ENCODE measurements at places on chromosomes 3 and 15.
A peak's percentile ranks its signal among the peaks of the same experiment; 100 is the strongest.

DNA sequence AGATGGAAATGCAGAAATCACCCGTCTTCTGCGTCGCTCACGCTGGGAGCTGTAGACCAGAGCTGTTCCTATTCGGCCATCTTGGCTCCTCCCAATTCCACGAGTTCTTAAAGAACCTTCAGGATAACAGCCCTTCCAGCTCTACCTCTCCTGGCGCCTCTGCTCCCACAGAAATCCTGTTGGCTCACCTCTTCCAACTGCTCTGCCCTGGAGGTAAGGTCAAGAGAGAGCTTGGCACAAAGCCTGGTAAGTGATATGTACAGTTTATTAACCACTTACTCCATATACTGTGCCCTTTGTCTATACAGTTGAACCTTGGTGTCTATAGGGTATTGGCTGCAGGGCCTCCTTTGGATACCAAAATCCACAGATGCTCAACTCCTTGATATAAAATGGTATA, 17.8 kb upstream of the FGF12 start:
- no peak for DNase-seq

DNA sequence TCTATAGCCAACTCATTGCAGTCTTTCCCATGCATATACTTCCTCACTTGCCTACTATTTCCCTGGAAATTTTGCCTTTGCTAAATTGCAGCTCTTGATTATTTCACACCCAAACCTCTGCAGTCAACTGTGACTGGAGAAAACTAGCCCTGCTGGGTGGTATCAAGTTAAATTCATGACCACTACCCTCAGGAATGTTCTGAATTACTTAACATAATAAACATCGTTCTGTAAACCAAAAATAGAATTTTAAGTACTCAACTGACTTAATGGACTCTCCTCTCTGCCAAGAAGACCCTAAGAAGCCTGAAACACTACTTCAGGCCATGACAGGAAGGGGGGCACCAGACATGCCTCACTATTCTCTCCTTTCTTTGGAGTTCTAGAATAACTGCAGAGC, 1278.0 kb upstream of the GBE1 start:
- DNase-seq: no peak

DNA sequence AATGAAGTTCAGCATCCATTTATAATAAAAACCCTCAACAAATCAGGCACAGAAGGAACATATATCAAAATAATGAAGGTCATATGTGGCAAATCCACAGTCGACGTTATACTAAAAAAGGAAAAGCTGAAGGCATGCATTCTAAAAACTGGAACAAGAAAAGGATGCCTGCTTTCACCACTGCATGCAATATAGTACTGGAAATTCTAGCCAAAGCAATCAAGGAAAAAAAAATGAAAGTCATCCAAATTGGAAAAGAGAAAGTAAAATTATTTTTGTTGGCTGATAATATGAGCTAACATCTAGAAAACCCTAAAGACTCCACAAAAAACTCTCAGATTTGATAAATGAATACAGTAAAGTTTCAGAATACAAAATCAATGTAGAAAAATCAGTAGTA, 1123.2 kb downstream of the TBL1XR1 start:
- no peak for DNase-seq

DNA sequence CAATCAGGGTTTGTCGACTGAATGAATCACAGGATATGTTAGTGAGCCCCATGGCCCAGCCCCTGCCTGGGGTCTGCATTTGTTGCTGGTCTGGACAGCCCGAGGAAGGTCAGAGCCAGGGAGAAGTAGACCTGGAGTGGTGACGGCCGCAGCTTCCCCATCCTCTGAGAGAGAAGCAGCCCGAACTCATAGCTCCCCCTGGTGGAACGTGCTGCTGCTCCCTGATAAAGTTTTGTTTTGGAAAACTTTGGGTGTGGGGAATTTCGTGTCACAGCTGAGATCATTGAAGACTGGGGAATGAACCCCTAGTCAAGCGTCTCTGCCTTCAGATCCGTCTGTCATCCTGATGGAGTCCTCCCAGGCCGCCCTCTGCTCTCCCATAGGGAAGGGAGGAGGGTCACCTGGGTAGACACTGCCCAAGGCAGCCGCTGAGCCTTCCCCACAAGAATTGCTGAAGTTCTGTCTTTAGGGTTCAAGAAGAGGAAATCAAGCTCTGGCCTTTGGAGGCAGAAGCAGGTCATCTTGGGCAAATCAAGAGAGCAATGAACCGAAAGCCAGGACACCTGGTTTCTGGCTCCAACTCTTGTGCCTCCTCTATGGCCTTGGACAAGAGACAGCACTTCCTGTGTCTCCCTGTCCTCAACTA, 60.5 kb downstream of the GLDN start:
- DNase-seq: no peak

GRCh38 chr3:188468196-188468595, 314.2 kb downstream of the LPP start:
- no peak for DNase-seq

DNA sequence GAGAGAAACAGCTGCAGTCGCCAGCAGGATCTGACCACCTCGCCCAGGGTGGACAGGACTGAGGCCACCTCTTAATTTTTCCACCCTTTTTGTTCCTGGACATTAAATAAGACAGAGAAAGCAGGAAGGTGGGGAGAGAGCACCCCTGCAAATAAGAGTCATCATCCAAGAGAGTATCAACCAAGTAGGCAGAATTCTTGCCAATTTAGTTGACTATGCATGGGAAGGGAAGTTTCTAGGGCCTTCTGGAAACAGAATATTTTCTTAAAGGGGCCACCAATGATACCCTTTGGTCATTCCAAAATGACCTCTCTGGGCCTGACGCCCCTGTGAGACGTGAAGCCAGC, 136.2 kb downstream of the TJP1 start:
- DNase-seq: no peak

DNA sequence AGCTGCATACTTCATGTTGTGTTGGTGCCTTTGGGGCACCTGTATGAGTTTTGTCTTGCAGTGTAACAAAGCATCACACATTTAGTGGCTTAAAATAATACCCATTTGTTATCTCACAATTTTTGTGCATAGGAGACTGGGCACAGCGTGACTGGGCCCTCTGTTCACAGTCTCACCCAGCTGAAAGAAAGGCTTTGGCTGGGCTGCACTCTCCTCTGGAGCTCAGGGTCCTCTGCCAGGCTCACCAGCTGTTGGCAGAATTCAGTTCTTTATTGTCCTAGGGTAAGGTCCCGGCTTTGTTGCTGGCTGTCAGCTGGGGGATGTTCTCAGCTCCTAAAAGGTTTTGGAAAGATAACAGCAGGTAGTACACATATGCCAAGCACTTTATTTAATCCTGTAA, 263.3 kb downstream of the CLSTN2 start:
- peak; percentile 93 for DNase-seq

- no peak for DNase-seq
Measured at GRCh38 chr3:11285471-11285870, 13.3 kb downstream of the ATG7 start.

DNA sequence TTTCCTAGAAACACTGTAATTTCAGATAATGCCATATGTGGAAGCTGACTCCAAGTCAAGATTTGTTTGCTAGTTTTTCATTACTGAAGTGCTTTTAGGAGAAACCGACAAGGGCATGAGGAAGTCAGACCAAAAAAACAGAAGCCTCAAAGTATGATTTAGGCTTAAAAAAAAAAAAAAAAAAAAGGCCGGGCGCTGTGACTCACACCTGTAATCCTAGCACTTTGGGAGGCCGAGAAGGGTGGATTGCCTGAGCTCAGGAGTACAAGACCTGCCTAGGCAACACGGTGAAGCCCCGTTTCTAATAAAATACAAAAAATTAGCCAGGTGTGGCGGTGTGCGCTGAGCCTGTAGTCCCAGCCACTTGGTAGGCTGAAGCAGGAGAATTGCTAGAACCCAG, 11.6 kb downstream of the RPL15 start:
- DNase-seq: no peak

DNA sequence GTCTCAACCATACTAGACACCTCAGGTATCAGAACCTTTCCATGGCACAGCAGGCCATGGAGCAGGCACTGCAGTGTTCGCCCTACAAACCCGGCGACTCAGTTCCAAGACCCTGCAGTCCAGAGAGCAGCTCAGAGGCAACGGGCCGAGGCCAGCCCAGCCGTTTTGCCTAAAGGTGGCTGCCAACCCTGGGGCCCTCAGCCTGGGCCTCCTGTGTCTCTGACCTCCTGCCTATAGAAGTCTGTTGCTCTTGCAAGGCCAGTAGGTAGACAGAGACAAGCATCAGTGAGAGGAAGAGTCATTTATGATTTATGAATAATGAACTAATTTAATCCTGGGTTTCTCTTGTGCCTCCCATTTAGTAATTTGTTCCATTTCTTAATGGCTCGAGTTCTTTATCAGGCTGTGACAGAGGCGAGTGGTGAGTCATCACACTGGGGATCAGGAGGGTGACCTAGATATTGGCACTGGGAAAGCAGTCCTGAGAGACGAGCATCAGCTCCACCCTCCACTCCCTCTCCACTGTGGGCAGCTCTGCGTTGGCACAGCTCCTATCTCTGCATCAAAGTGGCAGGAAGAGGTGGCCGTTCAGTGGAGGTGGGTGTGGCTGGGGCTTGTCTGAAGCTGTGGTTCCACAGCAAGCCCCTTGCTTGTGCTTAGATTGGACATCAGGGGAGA, 79.8 kb downstream of the ABHD5 start:
- no peak for DNase-seq

DNA sequence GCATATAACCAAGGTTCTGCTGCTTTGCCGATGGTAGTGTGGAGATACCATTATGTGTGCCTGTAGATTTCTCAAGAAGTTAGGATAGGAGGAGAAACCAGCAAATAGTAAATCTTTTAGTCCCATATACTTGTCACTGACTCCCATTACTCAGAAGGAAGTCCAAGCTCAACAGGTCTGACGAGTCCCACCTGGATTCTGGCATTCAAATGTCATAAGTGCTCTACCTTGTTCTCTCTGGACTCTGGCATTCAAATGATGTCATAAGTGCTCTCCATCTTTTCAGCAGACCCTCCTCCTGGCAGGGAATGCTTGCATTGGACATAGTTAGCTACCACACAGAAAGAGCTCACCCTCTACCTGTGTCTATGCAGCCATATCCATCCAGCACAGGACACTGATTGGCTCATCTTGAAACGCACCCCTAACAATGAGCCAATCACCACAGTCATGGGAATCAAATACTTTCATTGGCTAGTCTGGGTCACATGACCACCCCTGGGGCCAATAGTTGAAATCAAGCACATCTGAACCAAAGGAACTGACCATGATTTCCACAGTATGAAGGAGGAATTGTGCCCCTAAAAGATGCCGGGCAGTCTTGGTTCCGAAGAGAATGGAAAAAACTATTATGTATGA, 205.0 kb upstream of the ADAMTS9 start:
- no peak for DNase-seq

DNA sequence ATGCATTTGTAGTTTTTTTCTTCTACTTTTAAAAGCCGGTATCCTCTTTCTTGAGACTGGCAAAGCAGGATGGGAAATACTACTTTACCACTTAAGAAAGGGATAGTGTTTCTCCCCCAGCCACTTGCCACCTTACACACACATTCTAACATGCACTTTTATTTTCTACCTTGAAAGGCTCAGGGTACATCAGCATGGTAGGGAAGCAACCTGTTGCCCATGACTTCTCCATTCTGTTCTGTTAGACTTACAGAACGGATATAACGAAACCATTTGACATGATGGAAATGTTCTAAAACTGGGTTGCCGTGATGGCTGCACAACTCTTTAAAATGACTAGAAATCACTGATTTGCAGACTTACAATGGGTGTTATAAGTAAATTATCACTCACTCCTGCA, 405.5 kb downstream of the SHQ1 start:
- DNase-seq: no peak

- no peak for DNase-seq
Measured at GRCh38 chr3:8608041-8608790, 36.4 kb downstream of the SSUH2 start.

GRCh38 chr3:98596541-98597500, 3.4 kb upstream of the CPOX start:
- DNase-seq: no peak

GRCh38 chr3:183591881-183592521, 36.5 kb upstream of the KLHL6 start:
- DNase-seq: no peak

DNA sequence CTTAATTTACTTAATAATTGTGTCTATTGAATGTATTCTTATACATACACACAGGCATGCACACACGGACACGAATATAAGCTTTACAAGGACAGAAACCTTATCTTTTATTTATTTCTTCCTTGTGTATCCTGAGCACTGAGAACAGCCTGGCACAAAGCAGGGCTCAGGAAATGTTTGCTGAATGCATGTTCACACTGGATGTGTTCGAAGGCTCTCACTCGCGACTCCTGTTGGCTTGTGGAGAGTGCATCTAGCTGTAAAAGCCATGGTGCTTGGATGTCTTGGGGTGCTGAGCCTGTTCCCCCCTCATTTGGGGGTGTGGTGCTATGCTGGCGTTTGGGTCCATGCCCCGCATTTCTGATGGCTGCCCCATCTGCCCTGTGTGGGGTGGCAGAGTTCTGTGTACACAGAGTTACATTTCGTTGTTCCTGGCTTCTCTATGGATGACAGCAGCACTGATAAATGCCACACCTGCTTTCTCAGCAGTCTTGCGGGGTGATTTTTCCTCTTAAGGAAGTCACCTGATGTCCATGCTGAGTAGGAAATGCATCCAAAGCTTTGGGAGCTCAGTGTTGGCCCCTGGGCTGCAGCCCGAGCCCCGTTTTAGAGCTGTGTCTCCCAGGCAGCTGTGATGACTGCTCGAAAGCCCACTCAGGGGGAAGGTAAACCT, 148.5 kb downstream of the IGF1R start:
- DNase-seq: no peak

DNA sequence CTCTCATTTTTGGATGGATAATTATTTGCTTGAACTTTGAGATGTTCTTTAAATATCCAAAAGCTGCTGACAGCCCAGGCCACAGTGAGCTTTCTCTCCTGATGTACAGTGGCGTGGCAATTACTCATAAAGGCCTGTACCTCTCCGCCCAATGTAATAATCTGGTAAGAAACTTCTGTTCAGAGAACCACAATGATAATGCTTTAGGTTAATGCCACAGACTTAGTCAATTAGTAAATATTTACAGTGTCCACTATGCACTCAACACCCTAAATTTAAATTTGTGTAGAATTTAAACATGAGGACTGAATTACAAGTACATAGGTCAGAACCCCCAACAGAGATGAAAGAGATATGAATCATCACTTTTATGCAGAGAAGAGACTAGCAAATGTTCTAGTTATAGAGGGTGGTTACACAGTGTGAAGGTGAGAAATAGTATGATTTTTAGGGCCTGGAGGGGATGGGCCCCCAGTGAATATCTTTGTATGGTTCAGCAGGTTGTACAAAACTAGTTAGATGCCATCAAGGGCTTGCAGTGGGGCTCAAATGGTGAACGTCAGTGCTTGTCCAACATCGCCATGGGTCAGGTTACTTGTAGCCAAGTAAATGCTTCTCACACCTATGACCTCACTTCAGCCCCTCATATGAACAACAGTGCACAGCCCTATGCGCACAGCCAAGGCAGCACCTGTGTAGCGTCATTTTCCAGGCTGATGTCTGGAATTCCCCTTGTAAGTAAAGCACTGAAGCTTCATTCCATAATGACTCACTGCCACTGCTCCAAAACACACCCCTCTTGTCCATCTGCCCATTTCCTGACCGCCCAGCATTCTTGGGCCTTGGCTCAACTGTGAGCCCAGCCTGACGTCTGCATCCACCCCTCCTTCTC, 13.3 kb downstream of the ABHD2 start:
- no peak for DNase-seq

GRCh38 chr15:99009741-99010330, 2.2 kb upstream of the PGPEP1L start:
- no peak for DNase-seq

- DNase-seq: no peak
Measured at GRCh38 chr3:196970547-196971093, 2.0 kb upstream of the PIGZ start.

- no peak for DNase-seq
Measured at GRCh38 chr3:127153506-127153815, 39.5 kb upstream of the PRR23E start.

- peak; percentile 76 for DNase-seq
Measured at GRCh38 chr3:137509354-137510045, 254.6 kb upstream of the SOX14 start.
